ENCODE measurements at places on chromosomes 12 and 14.

- no peak for DNase-seq
These were observed 9.8 kb downstream of the DHRS1 start for GRCh38 chr14:24289649-24290280.

GRCh38 chr12:9260931-9261330, 52.7 kb upstream of the PZP start:
- no peak for DNase-seq

GRCh38 chr12:132262256-132263060, 66.9 kb downstream of the GALNT9 start:
- no peak for DNase-seq

DNA sequence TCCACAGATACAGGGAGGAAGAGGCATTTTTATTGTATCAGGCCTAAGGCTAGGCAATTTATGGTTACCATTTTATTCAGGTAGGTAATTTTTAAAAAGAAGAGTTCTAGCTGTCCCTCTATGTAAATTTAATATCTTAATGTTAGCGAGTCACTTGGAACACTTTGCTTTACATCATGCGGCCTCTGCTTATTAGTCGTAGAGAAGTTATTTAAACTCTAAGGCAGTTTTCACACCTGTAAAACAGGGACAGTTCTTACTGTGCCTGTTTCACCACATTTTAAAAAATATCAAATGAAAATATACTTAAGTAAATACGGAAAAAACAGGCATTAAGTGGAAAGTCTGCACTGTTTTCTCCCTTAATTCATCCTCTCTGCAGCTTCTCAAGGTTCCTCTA, 71.4 kb upstream of the POC1B start:
- DNase-seq, result no peak

- DNase-seq, result no peak
These were observed 5.1 kb downstream of the DPPA3 start for GRCh38 chr12:7716381-7716780.

- no peak for DNase-seq
These were observed 5.2 kb downstream of the TEDC1 start for GRCh38 chr14:105495990-105496830.

GRCh38 chr14:60487211-60487610, 1.3 kb upstream of the C14orf39 start:
- no peak for DNase-seq

GRCh38 chr14:34364201-34364600, 97.8 kb downstream of the SPTSSA start:
- DNase-seq, result no peak

DNA sequence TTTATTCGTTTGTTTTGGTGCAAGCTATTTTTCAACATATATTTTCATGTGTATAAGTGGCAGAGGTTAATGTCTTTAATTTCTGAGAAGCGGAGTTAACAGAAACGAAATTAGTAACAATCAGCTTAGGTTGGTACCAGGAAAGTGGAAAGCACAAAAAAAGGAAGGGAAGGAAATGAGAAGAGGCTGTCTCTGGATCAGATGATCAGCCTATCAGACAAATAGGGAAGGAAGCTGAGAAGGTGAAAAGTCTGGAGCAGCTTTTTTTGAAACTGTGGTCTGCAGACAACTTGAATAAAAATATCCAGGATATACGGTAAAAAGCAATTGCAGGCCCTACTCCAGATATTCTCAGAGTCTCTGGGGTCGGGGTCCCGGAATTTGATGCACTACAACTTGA, 265.0 kb downstream of the SSPN start:
- no peak for DNase-seq

DNA sequence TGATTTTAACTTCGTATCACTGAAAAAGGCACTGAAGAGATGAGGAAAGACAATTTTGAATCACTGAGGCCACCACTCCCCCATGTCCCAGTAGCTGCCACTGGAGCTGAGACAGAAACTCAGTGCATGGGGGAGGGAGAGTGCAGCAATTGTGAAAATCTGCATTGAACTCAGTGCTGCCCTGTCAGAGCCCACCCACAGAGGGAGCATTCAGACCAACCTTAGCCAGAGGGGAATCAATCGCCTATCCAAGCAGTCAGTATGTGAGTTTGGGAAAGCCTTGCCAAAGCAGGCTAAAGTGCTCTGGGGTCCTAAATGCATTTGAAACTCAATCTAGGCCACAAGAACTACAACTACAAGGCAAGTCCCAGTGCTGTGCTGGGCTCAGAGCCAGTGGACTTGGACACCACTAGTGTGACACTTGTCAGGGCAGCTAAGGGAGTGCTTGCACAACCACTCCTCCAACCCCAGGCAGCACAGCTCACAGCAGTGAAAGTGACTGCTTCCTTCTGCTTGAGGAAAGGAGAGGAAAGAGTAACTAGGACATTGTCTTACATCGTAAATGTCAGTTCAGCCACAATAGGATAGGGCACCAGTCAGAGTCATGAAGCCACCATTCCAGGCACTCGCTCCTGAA, 13.3 kb downstream of the RNASE3 start:
- no peak for DNase-seq

DNA sequence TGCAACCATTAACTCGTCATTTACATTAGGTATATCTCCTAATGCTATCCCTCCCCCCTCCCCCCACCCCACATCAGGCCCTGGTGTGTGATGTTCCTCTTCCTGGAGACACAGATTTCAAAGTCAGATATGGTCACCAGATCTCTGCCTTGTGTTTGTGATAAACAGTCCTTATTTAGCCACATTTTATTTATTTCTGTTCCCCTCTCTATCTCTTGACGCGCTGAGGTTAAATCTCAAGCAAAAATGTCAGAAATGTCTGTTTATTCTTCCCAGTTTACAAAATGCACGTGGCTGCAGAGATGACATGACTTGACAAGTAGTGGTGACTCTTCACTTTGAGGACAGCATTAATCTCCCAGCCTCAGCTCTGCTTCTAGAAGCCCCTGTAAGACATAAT, 11.5 kb upstream of the RASSF3 start:
- DNase-seq, result no peak

GRCh38 chr14:65304963-65305362, 107.6 kb upstream of the FUT8 start:
- no peak for DNase-seq

GRCh38 chr14:89237921-89238529, 179.0 kb downstream of the FOXN3 start:
- no peak for DNase-seq

GRCh38 chr12:402029-402389, 565 bp downstream of the CCDC77 start:
- no peak for DNase-seq

DNA sequence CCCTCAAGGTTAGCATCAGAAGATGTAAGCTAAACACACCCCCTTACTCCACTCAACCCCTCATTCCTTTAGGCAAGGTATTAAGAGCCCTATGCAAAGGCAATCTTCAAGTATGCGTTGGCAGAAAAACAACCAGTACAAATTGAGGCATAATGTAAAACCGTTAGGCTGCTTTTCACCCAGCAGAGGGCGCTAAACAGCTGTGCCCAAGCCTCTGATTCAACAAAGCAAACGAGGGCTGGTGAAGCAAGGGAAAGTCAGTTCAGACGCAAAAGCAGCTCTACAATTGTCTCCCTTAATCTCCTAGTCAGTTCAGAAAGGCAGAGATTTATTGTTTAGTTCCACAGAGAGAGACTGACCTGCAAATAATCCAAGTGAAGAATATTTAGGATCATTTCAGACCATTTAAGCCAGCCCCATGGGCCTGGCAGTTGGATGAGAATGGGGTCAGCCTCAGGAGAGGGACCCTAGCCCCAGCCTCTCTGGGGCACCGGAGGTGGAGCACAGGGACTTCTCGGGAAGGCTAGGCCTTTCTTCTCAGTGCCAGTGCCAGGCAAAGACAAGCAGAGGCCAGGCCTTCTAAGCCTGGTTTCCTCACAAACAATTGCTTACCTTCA, 23.5 kb downstream of the DCAF5 start:
- DNase-seq, result peak; percentile 53

DNA sequence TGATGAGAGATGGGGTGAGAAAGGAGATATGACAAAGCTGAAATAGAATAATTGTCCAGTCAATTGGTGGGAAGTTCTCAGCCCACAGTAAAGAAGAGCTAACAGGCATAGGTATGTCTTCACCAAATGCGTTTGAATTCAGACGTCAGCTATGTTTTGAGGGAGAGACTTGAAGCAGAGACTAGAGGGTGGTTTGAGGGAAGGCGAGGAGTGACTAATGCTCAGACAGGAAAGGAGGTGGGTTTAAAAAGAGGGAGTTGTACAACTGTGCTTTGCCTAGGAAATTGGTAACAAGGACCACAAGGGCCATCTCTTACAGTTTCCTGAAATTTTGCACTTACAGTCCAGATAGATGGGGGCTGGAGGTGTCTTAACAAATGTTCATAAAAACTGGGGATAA, 6.4 kb downstream of the JKAMP start:
- DNase-seq, result no peak

GRCh38 chr12:116502141-116502725, 56.9 kb upstream of the MAP1LC3B2 start:
- DNase-seq, result no peak

DNA sequence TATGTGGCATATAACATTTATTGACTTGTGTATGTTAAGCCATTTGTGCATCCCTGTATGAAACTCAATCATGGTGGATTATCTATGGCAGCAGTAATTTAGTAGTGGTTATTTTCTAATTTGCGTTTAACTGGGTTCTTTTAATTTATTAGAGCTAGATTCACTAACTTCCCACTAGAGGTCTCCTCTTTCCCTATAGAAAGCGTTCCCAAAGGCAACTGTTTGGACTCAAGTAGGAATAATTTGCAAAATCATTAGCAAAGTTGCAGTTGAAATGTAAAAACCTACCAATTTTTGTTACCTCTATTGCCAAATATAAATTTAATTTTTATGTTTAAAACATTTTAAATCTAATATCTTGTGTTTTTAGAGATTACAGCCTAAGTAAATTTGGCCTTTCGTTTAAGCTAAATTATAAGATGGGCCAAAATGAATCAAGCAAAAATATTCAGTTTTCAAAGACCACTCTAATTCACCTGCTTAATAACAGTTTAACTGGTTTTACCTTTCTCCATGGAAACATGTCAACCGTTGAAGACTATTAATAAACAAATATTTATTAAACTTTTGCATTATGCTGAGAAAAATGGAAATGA, 6.0 kb downstream of the DMAC2L start:
- peak; percentile 30 for DNase-seq

GRCh38 chr12:24772813-24773212, 176.1 kb downstream of the BCAT1 start:
- DNase-seq, result no peak

DNA sequence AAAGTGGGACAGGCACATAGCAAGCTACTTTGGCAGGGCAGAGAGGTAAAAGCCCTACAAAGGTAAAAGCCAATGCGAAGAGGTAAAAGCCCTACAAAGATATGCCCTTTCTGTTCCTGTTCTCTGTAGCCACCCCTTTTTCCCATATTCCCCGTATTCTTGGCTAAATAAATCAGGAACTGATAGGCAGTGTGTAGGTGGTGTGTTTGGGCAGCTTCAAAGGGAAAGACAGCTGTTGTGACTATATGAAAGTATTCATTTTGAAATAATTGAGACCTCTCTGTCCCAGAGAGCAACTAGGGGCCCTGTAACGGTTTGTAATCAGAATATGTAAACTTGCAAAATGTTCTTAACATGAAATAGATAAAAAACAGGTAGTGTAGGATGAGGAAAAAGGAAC, 11.3 kb upstream of the SLC41A2 start:
- no peak for DNase-seq

DNA sequence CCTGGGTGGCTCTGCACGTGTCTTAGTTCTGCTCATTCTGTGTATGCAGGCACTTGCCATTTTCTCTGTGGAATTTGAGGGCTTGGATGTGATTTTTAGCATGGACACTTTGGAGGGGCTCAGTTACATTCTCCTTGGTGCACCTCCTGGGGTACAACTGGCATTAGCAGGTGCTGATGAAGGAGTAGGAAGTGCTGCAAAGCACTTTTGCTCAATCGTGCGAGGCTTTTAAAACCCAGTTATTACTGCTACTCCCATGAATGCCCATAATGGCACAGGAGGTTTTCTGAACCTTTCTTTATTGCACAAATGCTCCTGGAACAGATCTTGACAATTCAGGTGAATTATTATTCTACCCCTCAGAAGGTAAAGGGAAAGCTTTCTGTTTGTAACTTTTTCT, 78.7 kb downstream of the SLC25A47 start:
- no peak for DNase-seq

All from SHP77 treated with DMSO at 0.1 percent for 48 hours (cell line).